ENCODE measurements at places on chromosomes 5 and 9. TPM values are rescaled to one million over a fixed set of nuclear protein-coding genes. Genes with fewer than 3 reads are reported as not detected.

DNA sequence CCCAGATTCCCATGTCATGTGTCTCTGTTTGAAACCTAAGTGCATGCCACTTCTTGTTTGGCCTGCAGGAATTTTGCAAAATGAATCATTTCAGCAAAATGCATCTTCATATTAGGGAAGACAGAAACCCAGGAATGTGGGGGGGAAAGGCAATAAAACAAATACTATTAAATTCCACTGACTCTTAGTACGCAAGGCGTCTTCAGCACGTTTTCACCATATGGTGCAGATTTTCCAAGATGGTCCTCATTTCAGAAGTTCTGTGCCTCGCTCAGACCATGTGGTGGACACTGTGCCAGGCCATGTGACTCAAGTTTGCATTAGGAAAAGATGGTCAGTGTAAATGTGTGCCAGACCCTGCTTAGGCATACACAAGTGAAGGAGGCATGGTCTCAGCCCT lies 184.0 kb downstream of the ACTL7B start:
- H3K4me3 ChIP-seq, result no peak overlapping the region
- H3K27me3 ChIP-seq, result no peaks in the 10 kb centered on the region
- H3K4me1 ChIP-seq, result peaks cover 49% of the 10 kb centered on the region
- peak; percentile 87 for DNase-seq

- H3K27ac ChIP-seq, result no peak overlapping the region
- H3K4me1 ChIP-seq, result peaks cover 21% of the 10 kb centered on the region
- H3K4me3 ChIP-seq, result no peak overlapping the region
- H3K36me3 ChIP-seq, result peaks cover 12% of the 10 kb centered on the region
- peak; percentile 63 for DNase-seq
Observed at GRCh38 chr5:34959323-34959722, 30.0 kb downstream of the DNAJC21 start.

The OR1L8 gene
- total RNA-seq, result 0.22 TPM

DNA sequence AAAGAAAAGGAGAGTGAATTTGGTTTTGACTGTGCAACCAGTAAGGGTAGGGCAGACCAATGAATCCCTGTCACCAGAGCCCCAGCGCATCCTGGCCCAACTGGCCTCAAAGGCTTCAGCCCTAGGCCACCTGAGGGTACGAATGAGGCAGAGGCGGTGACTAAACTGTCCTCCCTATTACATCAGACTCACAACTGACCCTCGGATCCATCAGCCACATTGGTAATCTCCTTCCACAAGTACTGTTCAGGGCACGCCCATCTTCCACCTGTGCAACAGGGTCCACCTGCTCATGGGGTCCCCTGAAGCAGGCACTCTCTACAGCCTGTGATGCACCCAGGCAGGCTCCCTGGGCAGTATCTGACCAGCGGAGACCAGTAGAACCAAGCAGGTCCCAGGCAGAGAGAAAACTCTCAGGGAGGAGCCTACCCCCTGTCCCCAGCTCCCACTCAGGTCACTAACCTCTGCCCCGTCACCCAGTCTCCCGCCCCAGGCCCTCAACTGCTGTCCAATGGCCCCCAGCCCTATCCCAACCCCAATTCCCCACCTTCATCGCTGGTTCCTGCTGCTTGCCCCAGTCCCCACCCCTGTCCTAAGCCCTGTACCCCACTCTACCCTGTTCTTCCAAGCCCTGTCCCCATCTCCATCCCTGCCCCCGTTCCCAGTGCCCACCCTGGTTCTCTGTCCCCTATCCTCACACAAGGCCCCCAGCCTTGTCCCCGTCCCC lies 904 bp downstream of the EDF1 start:
- no peak overlapping the region for H3K27ac ChIP-seq
- peak overlapping the region; percentile 92 for H3K4me3 ChIP-seq
- H3K36me3 ChIP-seq, result peaks cover 6% of the 10 kb centered on the region
- H3K4me1 ChIP-seq, result peaks cover 15% of the 10 kb centered on the region
- H3K27me3 ChIP-seq, result no peaks in the 10 kb centered on the region
- DNase-seq, result no peak

The SRA1 gene
- total RNA-seq, result 46.2 TPM

The HBEGF gene
- 9.5 TPM for total RNA-seq

DNA sequence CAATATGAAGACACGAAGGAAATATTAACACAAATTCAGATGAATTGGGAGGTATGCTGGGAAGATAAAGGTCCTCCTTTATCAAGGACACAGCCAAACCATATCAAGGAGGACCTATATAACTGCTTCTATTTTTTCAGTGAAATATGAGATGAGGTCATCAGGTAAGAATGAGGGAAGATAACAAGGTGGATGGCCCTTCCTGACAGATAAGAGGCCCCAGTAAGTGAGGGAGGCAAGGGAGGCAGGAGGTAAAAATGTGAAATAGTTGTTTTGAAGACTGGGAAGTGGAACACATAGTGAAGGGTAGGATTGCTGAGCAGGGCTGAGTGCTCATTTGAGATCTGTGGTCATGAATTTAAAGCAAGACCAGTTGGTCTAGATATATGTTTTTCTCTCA lies 60.0 kb upstream of the FOXE1 start:
- no peaks in the 10 kb centered on the region for H3K36me3 ChIP-seq
- H3K27ac ChIP-seq, result no peak overlapping the region
- no peak overlapping the region for H3K4me3 ChIP-seq
- H3K27me3 ChIP-seq, result peaks cover 29% of the 10 kb centered on the region
- DNase-seq, result no peak

- H3K27ac ChIP-seq, result no peak overlapping the region
- H3K4me3 ChIP-seq, result no peak overlapping the region
- H3K27me3 ChIP-seq, result no peaks in the 10 kb centered on the region
- DNase-seq, result peak; percentile 27
Observed at GRCh38 chr5:4058899-4059298, 463.3 kb downstream of the IRX1 start.

- no peaks in the 10 kb centered on the region for H3K4me1 ChIP-seq
- H3K36me3 ChIP-seq, result no peaks in the 10 kb centered on the region
- H3K27me3 ChIP-seq, result no peaks in the 10 kb centered on the region
- DNase-seq, result no peak
Observed at GRCh38 chr5:153456354-153456753, 34.1 kb upstream of the GRIA1 start.

DNA sequence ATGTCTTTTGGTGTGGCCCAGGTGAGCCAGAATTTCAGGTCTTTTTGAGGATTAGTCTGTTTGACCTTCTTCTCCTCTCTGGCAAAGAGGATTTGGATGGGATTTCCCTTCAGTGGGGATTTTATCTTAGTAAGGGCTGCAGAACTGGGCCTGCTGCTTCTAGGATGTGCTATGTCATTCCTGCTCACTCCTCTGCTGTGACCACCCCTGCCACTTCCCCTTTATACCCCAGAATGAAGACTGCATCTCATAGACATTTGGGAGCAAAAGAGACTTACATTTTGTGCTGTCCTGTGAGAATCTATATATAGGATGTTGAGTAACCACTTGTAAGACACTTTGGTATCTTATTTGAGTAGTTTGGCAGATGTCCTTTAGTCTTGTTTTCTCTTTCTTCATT lies 76.2 kb downstream of the ARHGAP26 start:
- H3K4me1 ChIP-seq, result peaks cover 21% of the 10 kb centered on the region
- no peaks in the 10 kb centered on the region for H3K27me3 ChIP-seq
- no peak overlapping the region for H3K4me3 ChIP-seq
- no peak overlapping the region for H3K27ac ChIP-seq

GRCh38 chr9:92961627-92962302 lies 14.4 kb downstream of the FGD3 start:
- no peaks in the 10 kb centered on the region for H3K27me3 ChIP-seq
- H3K36me3 ChIP-seq, result no peaks in the 10 kb centered on the region
- no peak for DNase-seq
- no peak overlapping the region for H3K4me3 ChIP-seq
- H3K4me1 ChIP-seq, result no peaks in the 10 kb centered on the region
- H3K27ac ChIP-seq, result no peak overlapping the region

- peaks cover 26% of the 10 kb centered on the region for H3K4me1 ChIP-seq
- no peaks in the 10 kb centered on the region for H3K36me3 ChIP-seq
- H3K4me3 ChIP-seq, result peak overlapping the region; percentile 59
- peak; percentile 85 for DNase-seq
- peak overlapping the region; percentile 8 for H3K27ac ChIP-seq
Observed at GRCh38 chr9:18976709-18977531, 56.1 kb downstream of the SAXO1 start.

The ERAP2 gene
- 1.8 TPM for total RNA-seq

GRCh38 chr5:62011089-62011664 lies 294.8 kb upstream of the KIF2A start:
- no peak for DNase-seq
- no peaks in the 10 kb centered on the region for H3K27me3 ChIP-seq
- H3K36me3 ChIP-seq, result no peaks in the 10 kb centered on the region
- H3K4me3 ChIP-seq, result no peak overlapping the region

GRCh38 chr5:64018966-64019365 lies 56.7 kb upstream of the HTR1A start:
- H3K27ac ChIP-seq, result no peak overlapping the region
- H3K4me1 ChIP-seq, result no peaks in the 10 kb centered on the region
- H3K4me3 ChIP-seq, result no peak overlapping the region
- no peaks in the 10 kb centered on the region for H3K36me3 ChIP-seq

The SLC1A3 gene
- 2.5 TPM for total RNA-seq

The DMGDH gene
- total RNA-seq, result 0.38 TPM

The PAXX gene
- total RNA-seq, result 52.2 TPM

GRCh38 chr5:1931604-1932231 lies 49.0 kb upstream of the IRX4 start:
- peaks cover 20% of the 10 kb centered on the region for H3K27me3 ChIP-seq
- no peak overlapping the region for H3K4me3 ChIP-seq
- H3K4me1 ChIP-seq, result no peaks in the 10 kb centered on the region
- no peak for DNase-seq
- no peaks in the 10 kb centered on the region for H3K36me3 ChIP-seq
- no peak overlapping the region for H3K27ac ChIP-seq

The SLC35D2 gene
- 12.3 TPM for total RNA-seq

GRCh38 chr5:166281433-166281832 lies 2010.0 kb upstream of the WWC1 start:
- no peaks in the 10 kb centered on the region for H3K36me3 ChIP-seq
- no peak for DNase-seq
- no peak overlapping the region for H3K4me3 ChIP-seq
- no peak overlapping the region for H3K27ac ChIP-seq
- H3K27me3 ChIP-seq, result no peaks in the 10 kb centered on the region
- no peaks in the 10 kb centered on the region for H3K4me1 ChIP-seq

- peaks cover 14% of the 10 kb centered on the region for H3K4me1 ChIP-seq
- no peaks in the 10 kb centered on the region for H3K27me3 ChIP-seq
- H3K36me3 ChIP-seq, result no peaks in the 10 kb centered on the region
- H3K27ac ChIP-seq, result peak overlapping the region; percentile 24
- peak overlapping the region; percentile 63 for H3K4me3 ChIP-seq
Observed at GRCh38 chr5:159094745-159095144, 5.0 kb downstream of the EBF1 start.

The CLIC3 gene
- 33.3 TPM for total RNA-seq
